Substantia nigra (tissue), 51 donors: ENCODE measurements at places on chromosomes 6 and 20.
A peak's percentile ranks its signal among the peaks of the same experiment; 100 is the strongest.

GRCh38 chr6:411402-412145 is 20.0 kb downstream of the IRF4 start:
- DNase-seq: no peak

GRCh38 chr20:46683011-46683667 is 6.1 kb downstream of the TP53RK start:
- DNase-seq: no peak

GRCh38 chr6:19210849-19211590 is 626.1 kb upstream of the ID4 start:
- DNase-seq: no peak

DNA sequence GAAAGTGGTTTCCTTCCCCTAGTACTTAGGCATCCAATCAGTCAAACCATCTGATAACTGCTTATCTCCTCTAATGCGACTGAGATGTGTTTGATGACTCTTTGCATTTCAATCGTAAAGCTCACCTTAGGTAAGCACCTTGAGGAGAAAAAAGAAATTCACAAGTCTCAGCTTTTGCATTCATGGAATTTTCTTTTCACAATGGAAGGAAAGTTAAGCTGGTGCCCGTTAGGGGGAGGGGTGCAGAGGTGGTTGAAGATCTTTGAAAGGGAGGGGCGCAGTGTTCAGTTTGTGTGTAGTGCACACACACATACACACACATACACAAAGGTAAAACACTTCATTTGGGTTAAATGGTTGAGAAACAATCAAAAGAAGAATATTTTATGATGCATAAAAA is 87.1 kb upstream of the SALL4 start:
- DNase-seq: no peak

- DNase-seq: peak; percentile 94
These were observed at the start of gene MAPK14 for GRCh38 chr6:36027501-36028087. TSS of gene MAPK14 (plus strand) at chr6:36027808. CDS start at chr6:36028158, 350 bp downstream.

GRCh38 chr20:38260378-38261053 is at the start of gene KIAA1755:
TSS of gene KIAA1755 (minus strand) at chr20:38260735. CDS start at chr20:38260500, 235 bp downstream.
- DNase-seq: peak; percentile 84

DNA sequence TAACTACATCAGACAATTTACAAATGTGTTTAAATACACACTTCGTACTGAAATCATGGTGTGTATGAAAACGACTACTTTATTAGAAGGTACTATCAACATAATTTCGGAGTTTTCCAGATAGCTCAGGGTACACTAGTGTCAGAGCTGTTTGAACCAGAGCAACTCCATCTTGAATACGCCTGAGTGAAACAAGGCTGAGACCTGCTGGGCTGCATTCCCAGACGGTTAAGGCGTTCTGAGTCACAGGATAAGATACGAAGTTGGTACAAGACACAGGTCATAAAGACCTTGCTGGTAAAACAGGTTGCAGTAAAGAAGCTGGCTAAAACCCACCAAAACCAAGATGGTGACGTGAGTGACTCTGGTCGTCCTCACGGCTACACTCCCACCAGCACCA is 167.6 kb downstream of the THBS2 start:
- DNase-seq: no peak

GRCh38 chr6:16205377-16206144 is 32.8 kb upstream of the GMPR start:
- no peak for DNase-seq

DNA sequence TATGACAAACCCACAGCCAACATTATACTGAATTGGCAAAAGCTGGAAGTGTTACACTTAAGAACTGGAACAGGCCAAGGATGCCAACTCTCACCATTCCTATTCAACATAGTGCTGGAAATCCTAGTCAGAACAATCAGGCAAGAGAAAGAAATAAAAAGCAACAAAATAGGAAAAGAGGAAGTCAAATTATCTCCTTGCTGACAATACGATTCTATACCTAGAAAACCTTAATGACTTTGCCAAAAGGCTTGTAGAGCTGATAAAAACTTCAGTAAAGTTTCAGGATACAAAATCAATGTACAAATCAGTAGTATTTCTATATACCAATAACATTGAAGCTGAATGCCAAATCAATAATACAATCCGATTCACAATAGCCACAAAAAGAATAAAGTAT is 32.4 kb downstream of the OR5V1 start:
- no peak for DNase-seq
